ENCODE measurements at places on chromosomes 5 and 9.

DNA sequence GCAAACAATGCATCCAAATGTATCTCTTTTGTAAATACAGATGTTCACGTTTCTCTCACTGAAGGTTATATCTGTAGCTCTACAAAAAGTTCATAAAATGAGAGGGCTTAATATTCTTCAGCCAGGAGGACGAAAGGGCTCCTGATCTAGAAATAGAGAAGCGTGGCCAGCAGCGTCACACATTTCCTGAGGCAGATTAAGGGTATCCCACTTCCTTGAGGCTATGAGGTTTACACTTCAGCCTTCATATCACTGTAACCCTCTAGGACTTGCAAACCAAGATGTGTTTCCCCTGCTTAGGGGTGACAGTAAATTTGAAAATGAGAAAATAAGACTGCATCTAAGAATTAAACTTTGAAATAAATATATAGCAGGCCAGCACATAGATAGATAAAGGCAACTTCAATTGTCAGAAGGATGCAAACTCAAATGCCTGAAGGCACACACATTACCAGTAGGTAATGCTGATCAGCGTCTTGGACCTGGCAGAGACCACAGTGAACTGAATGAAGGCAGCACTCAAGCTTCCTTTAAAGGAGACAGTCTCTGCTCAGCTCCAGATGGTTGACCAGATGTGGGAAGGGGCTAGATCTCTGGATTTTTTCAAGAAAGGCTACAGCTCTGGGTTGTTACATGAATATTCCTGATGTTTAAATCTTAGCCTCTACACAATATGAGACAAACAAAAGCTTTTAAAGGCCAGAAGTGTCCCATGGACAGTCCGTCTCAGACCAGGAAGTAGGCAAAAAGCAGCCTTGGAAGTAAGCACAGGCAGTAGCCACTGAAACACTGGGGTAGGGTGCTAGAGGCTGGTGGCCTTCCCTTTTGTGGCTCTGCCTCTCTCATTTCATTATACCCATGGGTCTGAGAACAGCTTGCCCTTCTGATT is 197.7 kb downstream of the MCTP1 start:
- DNase-seq: no peak

DNA sequence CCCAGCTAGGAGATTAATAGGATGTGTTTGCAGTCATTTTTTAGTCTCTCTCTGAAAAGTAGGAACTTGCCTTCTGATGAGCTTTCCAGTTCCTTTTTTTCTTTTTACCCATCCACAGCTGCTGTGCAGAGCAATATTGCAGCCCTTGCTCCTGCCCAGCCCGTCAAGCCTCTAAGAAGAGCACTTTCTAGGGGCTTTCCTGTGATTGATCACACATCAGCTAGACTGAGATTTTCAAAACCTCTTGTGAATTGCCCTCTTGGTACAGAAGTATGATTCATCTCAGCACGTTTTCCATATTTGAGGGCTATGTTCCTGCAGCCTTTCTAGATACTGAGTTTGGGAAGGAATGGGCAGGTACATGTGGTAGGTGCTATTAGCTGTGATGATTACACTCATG is 93.9 kb downstream of the GALNT10 start:
- no peak for DNase-seq

DNA sequence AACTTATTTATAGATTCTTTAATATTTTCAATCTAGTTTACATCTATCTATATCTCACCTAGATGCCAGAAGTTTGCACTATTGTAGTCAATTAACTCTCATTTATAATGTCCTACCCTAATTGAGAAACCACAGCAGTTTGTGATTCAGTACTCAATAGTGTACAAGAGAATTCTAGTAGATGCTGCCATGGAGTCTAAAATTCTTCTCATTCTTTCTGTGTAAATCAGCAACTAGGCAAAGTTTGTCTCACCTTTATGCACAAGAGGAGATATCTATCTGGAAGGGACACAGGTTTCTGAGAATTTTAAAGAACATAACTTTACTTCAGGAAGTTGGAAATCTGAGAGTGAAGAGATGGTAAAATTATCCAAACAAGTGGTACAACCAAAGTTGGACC is 173.0 kb upstream of the FBXL7 start:
- DNase-seq: no peak

DNA sequence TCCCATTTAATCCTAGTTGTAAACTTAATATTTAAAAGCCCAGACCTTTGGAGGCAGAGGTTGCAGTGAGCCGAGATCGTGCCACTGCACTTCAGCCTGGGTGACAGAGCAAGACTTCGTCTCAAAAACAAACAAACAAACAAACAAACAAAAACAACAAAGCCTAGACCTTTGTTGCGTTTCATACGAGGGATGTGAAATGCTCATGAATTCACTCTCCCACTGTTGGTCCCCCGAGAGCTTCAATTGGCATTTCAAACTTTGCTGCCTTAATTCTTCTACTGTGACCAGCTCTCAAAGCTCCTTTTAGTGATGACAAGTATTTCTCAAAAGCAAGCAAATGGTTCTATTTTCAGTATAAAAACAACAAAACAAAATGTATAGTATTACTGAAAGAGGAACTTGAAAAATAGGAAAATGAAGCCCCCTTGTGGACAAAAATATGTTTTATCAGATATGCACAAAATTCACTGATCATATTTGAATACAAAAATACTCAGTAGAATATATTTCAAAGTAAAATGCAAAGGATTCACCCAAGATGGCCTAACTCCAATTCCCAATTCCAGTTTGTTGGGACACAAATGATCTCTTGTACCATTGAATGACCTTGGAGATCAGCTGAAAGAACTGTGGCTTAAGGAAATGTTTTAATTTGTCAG is 140.4 kb downstream of the ESM1 start:
- DNase-seq: no peak

- no peak for DNase-seq
Measured at GRCh38 chr5:107593009-107593408, 77.7 kb downstream of the EFNA5 start.

GRCh38 chr9:38282756-38283155 is 109.7 kb upstream of the ALDH1B1 start:
- DNase-seq: no peak

DNA sequence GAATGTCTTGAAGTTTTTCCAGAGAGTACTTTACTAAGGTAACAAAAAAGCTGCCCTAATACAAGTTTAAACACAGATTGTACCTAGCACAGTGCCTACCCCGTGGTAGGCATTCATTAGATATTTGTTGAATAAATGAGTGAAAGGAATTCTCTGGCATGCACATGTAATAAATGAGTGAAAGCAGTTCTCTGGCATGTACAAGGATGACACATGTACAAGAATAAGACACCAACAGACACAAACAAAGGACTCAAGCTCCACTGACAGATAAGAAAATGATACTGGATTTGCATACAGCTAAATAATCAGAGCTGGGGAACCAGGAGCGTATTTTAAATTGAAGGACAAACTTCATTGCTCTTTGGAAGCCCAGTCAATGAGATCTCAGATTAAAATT is 535.8 kb downstream of the EFNA5 start:
- DNase-seq: no peak

DNA sequence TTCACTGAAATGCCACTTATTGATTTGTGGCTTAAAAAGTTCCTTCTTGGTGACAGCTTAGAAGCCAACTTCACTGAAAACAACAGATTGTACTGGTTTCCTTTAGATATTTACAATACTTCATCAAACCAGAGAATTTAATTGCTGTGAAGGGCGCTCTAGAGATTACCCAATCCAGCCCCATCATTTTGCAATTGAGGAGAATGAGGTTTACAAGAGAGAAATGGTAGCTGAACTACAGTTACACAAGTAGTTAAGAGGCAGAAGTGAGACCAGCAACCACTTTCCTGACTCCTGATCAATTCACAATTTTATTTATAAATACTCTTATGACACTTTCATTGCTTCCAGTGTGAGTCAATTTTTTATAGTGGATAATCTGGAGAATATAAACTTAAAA is 103.5 kb upstream of the APC start:
- DNase-seq: no peak

- no peak for DNase-seq
Measured at GRCh38 chr5:27969157-27969556, 930.8 kb upstream of the CDH9 start.

GRCh38 chr9:2859776-2860379 is 16.0 kb upstream of the PUM3 start:
- DNase-seq: peak; percentile 10

GRCh38 chr5:94310833-94311232 is 307.6 kb downstream of the KIAA0825 start:
- no peak for DNase-seq

GRCh38 chr5:37900692-37901091 is 60.9 kb upstream of the GDNF start:
- no peak for DNase-seq

GRCh38 chr5:176714067-176714466 is 66.8 kb downstream of the TSPAN17 start:
- no peak for DNase-seq

DNA sequence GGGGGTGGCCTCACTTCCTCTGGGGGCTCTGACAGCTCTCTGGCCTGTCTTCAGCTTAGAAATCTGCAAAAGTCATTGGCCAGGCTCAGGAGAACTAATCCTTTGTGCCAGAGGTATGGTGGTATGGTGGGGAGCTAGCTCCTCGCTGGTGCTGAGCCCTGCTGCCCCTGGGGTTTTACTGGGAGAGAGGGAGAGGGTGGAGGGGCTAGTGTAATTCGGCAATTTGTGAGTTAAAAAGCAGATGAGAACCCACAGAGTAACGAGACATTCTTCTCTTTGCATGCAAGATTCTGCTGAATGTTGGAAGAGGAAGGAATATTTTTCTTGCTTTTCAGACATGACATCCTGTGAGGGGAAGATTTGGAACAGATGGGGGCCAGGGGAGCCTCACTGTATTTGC is 65.5 kb upstream of the SPRY4 start:
- DNase-seq: no peak

- no peak for DNase-seq
Measured at GRCh38 chr5:7464182-7464581, 68.2 kb downstream of the ADCY2 start.

DNA sequence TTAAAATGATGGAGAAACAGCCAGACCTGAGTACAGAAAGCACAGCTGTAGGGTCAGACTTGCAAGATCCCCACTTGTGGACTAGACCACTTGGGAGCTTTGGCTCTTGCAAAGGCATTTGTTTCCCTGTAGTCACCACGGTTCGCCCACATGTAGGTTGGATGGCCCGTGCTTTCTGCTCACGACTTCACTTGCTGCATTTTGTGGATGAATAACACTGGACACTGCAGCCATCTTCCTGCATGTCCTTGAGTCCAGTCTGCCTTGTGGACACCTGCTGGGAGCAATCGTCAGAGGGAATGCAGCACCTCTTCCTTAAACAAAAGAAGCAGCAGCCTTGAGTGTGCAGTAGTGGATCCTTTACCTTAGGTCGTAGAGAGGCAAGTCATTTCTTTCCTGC is 372.9 kb upstream of the IRX2 start:
- DNase-seq: no peak

DNA sequence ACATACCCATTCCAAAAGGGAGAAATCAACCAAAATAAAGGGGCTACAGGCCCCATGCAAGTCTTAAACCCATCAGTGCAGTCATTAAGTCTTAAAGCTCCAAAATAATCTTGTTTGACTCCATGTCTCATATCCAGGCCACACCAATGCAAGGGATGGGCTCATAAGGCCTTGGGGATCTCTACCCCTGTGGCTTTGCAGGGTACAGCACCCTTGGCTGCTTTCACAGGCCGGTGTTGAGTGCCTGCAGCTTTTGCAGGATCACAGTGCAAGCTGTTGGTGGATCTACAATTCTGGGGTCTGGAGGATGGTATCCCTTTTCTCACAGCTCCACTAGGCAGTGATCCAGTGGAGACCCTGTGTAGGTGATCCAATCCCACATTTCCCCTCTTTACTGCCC is 5.0 kb upstream of the SPINK14 start:
- no peak for DNase-seq
